ENCODE measurements at places on chromosomes 3 and 15.

DNA sequence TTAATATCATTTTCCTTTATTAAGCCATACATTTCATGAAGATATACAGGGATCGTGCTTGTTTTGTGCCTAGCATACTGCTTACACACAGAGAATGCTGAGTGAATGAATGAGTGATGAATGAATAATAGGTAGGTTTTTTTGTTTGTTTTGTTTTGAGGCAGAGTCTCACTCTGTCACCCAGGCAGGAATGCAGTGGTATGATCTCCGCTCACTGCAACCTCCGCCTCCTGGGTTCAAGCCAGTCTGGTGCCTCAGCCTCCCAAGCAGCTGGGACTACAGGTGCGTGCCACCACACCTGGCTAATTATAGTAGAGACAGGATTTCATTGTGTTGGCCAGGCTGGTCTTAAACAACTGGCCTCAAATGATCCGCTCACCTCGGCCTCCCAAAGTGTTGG, 400.0 kb downstream of the ROBO1 start:
- DNase-seq = no peak

DNA sequence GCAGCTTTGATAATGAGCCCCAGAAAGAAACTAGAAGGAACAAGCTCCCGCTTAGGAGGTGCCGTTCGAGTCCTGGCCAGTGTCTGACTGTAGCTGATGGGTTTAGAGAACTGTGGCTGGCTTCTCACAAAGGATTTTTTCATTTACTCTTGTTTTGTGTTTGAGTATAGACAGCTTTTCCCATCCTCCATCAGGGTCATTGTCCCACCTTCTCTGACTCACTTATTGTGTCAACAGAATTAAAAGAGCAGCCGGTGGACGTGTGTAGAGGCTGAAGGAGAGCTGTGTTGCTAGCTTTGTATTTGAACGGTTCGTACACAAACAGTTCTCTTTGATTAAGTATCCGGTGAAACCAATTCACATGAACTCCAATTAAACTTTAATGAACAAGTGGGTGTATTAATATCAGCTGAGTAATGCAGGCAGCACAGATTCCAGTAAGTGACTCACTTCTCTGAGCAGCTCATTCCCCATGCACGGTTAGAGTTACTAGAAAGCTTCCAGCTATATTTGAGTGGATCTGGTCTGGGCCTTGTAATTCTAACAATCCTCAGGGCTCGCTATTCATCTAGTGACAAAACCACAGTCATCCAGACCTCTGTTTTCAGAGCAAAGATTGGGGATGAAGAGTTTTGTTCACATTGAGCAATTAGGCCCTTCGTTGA, 141.0 kb downstream of the LPP start:
- peak; percentile 17 for DNase-seq

GRCh38 chr15:67358812-67359211, 104.2 kb downstream of the IQCH start:
- DNase-seq = no peak

- no peak for DNase-seq
Observed at GRCh38 chr3:16770021-16770420, 114.7 kb upstream of the PLCL2 start.

DNA sequence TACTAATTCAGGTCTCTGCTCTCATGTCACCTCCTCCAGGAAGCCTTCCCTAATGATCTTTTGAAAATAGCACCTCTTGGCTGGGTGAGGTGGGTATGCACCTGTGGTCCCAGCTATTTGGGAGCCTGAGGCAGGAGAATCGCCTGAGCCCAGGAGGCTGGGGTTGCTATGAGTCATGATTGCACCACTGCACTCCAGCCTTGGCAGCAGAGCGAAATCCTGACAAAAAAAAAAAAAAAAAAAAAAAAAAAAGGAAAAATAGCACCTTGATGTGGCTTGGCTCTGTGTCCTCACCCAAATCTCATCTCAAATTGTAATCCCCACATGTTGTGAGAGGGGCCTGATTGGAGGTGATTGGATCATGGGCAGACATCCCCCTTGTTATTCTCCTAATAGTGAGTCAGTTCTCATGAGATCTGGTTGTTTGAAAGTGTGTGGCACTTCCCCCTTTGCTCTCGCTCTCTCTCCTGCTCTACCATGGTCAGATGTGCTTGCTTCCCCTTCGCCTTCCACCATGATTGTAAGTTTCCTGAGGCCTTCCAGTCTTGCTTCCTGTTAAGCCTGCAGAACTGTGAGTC, 11.2 kb upstream of the RNU6-1 start:
- no peak for DNase-seq

DNA sequence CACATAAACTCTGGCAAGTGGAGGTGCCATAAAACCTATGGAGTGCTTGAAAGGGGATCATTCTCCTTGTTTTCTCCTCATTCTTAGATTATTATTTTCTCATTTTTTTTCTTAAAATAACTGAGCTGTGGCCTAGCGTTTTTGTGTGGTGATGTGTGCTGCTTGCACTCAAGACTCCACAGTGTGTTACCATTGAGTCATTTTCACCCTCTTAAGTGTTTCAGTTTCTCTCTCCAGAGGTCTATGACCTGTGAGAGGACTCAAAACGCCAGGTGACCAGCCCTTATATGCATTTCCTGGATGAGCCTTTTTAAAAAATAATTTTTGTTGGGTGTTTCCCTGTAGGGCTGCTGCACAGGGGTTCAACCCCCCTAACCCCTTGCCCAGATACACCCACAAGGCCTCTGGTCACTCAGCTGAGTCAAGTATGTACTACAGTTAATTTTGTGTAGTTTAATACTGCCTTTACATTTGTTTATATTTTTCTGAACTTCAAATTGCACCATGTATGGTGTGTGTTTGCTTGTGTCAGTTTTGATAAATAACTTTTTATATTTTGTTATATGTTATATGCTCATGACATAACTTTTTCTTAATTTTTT, 15.4 kb upstream of the BTLA start:
- DNase-seq = no peak

GRCh38 chr15:40150163-40150925, 10.5 kb upstream of the BUB1B start:
- DNase-seq = no peak

DNA sequence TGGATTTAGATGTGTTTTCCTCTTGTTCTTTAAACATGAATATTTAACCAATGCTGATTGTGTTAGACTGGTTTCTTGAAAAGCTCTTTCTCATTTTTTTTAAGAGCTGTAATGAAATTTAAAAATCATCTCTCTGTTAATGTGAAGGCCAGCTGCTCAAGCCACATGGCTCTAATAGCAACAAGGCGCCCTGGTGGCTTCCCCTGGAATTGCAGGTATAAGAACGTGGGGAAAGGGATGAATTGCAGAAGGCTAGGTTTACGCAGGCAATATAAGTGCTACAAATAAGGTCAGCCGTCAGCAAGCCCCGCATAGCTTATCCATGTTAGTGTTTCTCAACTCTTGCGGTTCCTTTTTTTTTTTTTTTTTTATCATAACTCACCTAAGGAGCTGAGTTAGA, 108.5 kb downstream of the SAMMSON start:
- DNase-seq = no peak

DNA sequence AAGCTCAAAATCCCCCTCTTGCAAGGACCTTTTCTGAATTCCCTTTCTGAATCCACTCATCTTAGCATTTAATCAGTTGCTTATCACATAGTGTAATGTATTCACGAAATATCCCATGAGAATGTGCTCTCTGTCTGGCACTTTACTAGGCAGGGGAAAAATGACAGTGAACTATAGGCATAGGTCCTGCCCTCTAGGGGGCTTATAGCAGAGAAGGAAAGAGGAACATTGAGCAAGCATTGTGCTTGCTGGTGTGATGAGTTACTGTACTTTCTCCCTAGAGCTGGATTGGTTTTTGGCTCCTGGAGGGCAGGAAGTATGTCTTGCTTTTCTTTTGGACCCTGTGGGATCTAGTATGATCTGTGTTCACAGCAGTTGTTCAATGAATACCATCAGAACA, 26.5 kb downstream of the DUOX2 start:
- no peak for DNase-seq

DNA sequence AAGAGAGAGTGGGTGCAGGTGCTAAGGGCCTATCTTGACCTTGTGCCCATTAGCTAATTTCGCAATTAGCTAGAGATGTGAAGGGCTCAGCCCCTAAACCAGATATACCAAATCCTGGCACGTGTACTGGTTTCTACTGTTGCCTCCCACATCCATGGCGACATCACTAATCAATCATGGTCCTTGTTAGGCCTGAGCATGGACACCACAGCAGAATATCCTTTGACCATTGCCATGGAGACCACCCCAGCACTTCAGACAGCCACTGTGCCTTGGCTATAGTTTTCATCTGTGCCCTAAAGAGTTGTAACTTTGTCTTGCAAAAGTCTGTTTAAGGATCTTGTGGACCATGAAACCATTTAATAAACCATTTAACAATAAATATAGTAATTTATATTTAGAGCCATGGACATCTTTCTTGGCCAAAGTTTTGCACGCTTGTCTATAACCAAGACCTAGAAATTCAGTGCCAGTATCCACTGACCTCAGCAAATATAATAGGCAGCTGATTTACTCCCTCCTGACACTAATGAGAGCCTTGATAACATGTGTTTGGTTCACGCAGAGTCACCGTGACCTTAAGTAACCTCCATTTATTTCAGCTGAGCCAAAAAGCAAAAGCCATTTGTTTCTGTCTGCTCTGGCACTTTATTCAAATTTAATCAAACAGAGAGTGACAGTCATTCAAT, 43.4 kb downstream of the COLQ start:
- DNase-seq = no peak

DNA sequence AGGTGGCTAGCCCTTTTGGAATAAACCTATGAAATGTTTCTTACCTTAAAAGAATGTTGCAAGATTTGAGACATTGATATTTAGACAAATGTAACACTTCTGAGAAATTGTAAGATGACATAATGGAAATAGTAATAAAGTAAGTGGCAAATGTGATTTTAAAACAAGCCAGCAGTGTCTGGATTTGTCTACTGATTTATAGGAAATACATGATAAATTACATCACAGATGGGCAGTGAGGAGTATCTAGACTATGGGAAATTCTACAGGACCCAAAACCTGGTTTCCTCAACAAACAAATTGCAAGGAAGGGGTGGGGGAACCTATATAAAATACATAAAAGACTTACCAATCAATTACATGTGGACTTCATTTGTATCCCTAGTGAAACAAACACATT, 37.1 kb downstream of the NANOGP8 start:
- no peak for DNase-seq
